ENCODE measurements at places on chromosomes 1 and 21. TPM values are rescaled to one million over a fixed set of nuclear protein-coding genes. Genes with fewer than 3 reads are reported as not detected.
A peak's percentile ranks its signal among the peaks of the same experiment; 100 is the strongest.

DNA sequence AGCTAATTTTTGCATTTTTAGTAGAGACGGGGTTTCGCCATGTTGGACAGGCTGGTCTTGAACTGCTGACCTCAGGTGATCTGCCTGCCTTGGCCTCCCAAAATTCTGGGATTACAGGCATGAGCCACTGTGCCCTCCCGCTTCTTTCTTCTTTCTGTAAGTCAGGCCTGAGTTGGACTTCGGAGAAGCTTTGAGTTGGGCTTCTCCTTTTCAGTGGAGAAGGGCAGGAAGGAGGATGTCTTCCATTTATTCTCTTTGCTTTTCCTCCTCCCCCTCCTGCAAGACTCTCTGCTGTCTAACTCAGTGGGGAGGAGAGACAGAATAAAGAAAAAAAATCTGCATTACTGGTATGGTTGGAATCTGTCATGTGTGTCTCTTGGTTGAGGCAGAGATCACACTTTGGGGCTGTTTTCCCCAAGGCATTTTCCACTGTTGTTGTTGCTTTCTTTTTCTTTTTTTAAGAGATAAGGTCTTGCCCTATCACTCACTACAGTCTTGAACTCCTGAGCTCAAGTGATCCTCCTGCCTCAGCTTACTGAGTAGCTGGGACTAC, 13.2 kb upstream of the DEGS1 start:
- DNase-seq, result no peak
- H3K27me3 ChIP-seq, result no peaks in the 10 kb centered on the region
- peaks cover 5% of the 10 kb centered on the region for H3K36me3 ChIP-seq
- H3K27ac ChIP-seq, result no peak overlapping the region
- no peak overlapping the region for H3K4me3 ChIP-seq

DNA sequence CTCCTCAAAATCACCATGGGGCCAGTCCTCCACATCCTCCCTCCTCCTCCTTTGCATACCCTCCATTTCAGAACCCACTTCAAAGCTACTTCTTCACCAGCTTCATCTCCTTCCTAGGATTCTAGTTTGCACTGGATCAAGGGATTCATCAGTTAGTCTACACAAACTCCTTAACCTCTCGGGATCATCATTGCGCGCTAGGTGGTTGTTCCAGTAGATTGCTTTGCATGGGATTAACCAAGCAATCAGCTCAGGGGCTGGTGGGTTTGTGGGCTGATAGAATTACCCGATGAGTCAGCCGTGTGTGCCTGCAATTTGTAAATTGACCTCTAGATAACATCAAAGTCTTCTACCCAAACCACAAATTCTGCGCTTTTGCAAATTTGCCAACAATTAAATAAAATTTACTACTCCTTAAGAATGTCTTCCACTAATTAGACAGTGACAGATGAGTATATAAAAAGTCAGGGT, 7.7 kb downstream of the KANK4 start:
- H3K27ac ChIP-seq, result no peak overlapping the region
- H3K27me3 ChIP-seq, result peaks cover 80% of the 10 kb centered on the region
- no peak overlapping the region for H3K4me3 ChIP-seq

DNA sequence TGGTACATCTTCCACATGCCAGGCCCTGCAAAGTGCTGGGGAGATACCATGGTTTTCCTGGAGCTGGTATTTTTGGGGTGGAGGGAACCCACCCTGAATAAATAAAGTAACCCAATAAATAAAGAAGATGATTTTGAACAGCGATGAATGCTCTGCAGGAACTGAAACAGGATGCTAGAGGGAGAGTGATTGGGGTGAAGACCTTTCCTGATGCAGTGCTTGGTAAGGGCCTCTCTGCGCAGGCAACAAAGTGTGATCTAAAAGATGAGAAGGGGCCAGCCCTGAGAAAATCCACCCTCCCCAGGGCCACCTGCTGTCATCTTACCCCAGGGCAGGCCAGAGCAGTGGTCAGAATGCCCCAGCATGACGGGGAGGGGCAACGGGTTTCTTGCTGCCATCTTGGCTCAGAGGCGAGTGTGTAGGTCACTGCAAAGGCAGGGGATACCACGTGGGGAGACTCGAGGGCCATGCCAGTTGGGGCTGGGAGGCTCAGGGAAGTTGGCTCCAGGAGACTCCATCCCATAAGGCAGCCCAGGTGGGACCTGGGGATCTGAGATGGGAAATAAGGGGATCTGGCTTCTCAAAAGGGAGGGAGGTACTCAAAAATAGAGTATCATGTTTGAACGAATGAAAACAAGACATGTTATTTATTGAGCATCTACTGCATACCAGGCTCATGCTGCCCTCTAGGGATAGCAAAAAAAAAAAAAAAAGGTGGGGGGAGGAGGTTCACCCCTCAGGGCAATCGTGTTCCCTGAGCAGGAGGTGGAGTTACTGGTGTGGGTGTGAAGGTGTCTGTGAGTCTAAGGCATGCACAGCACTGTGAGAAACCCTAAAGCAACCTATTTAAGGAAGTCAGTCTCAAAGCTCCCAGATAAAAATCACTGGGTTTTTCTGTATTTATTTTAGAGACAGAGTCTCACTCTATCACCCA, 2.8 kb downstream of the SRARP start:
- no peaks in the 10 kb centered on the region for H3K36me3 ChIP-seq
- no peaks in the 10 kb centered on the region for H3K4me1 ChIP-seq
- no peaks in the 10 kb centered on the region for H3K27me3 ChIP-seq
- H3K4me3 ChIP-seq, result no peak overlapping the region
- DNase-seq, result no peak

Gene PLEKHN1
- total RNA-seq, result 11.9 TPM

GRCh38 chr1:223426936-223427335, 33.7 kb downstream of the CCDC185 start:
- H3K27me3 ChIP-seq, result no peaks in the 10 kb centered on the region
- no peak for DNase-seq
- H3K36me3 ChIP-seq, result no peaks in the 10 kb centered on the region
- no peak overlapping the region for H3K27ac ChIP-seq
- H3K4me3 ChIP-seq, result no peak overlapping the region

DNA sequence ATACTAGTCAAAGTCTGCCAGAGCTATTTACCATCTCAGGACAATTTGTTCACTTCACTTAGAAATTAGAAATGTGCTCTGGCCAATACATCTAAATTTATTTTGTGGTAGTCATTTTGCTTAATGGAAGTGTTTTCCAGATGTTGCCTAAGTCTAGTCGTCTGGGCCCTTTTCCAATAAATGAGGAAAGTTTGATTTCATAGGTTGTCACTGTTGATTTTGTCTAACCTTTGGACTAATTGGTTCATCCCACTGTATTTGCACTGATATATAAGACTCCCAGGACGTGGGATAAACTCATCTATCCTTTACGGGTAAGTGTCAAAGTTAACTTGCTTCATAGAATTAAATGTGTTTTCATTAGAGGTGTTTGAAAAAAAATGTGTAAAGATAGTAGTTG, 79.1 kb downstream of the TPR start:
- no peak within 1 kb of the TSS for H3K27ac ChIP-seq
- H3K27me3 ChIP-seq, result no peaks in the 10 kb centered on the region
- H3K4me1 ChIP-seq, result no peaks in the 10 kb centered on the region
- DNase-seq, result no peak

DNA sequence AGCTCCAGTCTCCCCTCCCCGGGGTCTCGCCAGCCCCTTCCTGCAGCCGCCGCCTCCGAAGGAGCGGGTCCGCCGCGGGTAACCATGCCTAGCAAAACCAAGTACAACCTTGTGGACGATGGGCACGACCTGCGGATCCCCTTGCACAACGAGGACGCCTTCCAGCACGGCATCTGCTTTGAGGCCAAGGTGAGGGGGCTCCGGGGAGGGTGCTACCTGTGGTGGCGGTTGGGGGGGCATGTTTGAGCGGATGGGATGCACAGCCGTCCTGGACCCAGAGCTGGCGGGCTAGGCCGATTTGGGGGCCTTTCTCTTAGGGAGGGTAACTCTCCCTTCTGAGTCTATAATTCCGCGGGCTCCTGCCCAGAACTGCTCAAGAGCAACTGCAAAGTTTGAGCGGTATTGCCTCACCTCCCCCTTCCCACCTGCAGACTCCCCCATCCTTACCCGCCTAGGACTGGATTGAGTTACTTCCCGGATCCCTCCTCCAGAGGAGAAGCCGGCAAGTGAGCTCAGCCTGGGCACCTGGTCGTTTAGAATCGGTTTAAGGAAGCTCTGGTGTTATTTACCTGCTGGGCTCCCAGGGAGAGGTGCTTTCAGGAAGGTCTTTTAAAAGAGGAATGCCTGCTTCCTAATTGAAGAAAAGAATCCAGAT, 730 bp downstream of the NOS1AP start:
- H3K27ac ChIP-seq, result no peak overlapping the region
- H3K4me1 ChIP-seq, result peaks cover 33% of the 10 kb centered on the region
- DNase-seq, result peak; percentile 41
- H3K27me3 ChIP-seq, result no peaks in the 10 kb centered on the region

DNA sequence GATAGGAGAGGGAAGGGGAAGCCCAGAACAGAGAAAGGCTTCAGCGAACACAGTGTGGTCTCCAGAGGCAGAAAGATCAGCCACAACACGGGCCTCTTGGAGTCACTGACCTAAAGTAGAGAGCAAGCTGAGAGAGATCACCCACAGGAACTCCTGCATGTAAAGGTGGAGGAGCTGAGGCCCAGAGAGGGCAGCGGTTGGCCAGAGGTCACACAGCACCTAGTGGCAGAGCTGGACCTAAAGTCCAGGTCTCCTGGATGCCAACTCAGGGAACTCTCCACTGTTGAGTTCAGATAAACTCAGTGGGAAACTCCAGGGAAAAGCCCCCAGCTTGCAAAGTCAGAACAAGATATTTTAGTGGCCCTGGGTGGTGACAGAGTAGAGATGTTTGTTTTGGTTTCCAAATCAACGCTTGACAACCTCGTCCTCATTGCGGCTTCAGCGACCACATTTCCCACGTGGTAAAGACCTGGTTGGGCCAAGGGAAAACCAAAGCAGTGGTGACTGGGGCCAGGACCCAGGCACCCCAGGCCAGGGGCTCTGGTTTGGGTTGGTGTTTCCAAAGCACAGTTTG, 4.6 kb downstream of the IFFO2 start:
- DNase-seq, result no peak
- no peaks in the 10 kb centered on the region for H3K27me3 ChIP-seq
- peaks cover 5% of the 10 kb centered on the region for H3K36me3 ChIP-seq

- peaks cover 6% of the 10 kb centered on the region for H3K36me3 ChIP-seq
- no peak overlapping the region for H3K4me3 ChIP-seq
- H3K27ac ChIP-seq, result no peak overlapping the region
- H3K27me3 ChIP-seq, result no peaks in the 10 kb centered on the region
- H3K4me1 ChIP-seq, result no peaks in the 10 kb centered on the region
These were observed 22.0 kb downstream of the COL6A1 start for GRCh38 chr21:46003575-46004007.

All from Calu3 (cell line).